ENCODE measurements at places on chromosomes 11 and 22.

DNA sequence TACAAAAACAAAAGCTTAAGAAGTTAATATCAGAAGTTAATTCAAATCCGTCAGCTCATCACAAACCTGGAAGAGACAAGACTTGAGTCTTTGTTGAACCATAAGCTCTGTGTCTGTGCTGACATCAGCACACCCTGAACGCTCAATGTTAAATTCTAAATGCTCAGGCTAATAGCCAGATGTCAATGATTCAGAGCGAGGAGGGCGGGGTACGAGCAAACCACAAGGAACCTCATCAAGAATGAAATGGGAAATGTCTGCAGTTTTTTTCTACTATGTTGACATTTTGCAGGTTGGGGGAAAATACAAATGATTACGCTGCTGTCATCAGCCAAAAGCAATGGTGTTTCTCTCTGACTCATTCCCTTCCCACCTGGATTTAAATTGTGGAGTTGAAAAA is 1057.2 kb downstream of the NTM start:
- DNase-seq, result peak; percentile 57

DNA sequence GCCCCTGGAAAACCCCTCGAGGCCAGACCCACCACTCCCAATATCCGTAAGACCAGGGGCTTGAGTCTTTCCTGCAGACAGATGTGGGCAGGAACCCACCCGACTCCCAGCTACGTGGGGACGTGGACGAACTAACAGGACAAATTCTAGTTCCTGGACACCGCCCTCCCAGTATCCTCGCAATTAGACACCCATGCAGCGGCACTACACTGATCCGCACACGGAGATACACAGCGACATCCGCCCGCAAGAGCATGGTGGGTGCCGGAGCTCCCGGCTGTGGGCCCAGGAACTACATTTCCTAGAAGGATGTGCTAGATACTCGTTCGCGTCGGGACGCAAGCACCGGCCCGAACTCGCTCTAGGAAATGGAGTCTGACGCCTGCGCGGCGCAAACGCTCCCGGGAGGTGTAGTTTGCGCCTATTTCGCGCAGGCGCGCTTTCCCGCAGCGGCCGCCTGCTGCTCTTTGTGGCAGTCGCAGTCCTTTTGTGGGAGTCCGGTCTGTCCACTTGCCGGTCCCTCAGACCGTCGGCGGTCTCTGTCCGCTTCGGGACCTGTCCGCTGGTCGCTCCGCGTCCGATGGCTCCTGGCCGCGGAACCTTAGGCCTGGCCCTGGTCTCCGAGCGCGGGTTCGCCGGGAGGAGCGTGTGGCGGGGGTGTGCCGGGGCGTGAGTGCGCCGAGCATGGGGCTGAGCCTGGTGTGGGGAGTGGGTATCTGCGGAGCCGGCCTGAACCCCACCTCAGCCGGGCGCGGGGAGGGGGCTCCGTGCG is at the start of gene ZNF74:
ZNF74 (plus strand) TSS at position 447 of the 772 bp plus-strand sequence. CDS start 478 bp downstream, outside the sequence.
- DNase-seq, result peak; percentile 92

DNA sequence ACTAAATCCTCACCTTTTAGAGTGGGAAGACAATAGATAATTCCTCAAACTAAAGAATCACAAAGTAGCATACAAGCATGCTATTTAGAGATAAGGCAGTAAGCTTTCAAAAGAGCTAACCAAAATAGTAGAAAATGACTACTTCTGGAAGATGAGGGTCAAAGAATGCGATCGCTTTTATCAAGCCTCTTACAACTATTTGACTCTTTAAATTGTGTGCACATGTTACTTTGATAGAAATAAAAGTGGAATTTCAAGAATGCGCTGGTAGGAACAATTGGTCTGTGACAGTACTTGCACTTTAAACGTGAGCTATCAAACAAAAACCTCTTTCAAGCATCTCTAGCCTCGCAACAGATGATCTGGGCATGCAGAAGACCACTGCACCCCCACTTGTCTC is 97.3 kb downstream of the COMMD9 start:
- DNase-seq, result no peak

GRCh38 chr11:1153951-1154493 is 3.7 kb upstream of the MUC5AC start:
- DNase-seq, result peak; percentile 99

DNA sequence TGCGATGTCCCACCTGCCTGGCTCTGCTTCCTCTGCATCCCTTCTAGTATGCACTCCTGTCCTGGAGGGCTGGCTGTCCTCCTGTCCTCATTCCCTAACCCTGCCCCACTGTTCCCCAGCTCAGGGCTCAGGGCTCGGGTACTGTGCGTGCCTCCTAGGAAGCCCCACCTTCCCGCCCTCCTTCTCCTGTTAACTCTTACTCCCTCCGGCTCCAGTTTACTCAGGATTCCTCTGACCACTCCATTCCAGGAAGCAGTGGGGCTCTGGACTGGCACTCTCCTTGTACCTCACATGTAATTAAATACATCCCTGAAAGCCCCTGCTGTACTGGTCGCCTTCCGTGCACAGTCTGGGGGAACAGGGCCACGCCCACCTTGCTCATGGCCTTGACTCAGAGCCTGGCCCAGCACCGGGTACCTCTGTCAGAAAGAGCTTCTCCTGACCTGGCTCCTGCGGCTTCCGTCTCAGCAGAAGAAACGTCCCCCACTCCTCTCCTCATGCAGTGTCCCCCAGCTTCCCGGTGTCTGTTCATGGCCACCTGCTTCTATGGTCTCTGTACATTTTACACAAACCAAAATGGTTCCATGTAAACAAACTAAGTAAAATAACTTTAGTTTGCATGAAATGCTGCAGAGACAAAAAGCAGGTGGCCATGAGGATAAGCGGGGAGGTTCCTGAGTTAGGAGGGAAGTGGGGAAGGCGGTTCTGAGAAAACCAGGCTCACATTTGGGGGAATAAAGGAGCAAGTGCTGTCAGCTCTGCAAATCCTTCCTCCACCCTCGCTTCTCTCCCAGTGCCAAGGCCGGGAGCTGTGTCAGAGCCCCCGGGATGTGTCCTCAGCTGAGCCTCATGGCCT is 445.9 kb downstream of the BRD1 start:
- no peak for DNase-seq

Measured in EL (cell line).